Natural killer cell (primary cell): ENCODE measurements at places on chromosomes 1 and 21.

DNA sequence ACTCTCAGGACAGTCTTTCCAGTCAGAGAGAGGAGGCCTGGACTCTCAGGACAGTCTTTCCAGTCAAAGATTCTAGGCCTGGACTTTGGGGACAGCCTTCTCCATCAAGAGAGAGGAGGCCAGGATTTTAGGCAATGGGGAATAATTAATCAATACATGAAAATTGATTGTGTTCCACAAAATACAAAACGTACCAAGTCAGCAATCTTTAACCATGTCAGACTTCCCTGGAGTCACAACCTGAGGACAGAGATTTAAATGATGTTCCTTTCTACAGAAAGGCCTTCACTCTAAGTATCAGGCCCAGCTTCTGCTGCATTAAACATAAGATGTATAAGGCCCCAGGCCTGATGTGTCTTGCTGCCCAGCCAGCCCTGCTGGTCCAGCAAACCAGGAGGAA is 27.0 kb upstream of the GPR157 start:
- no peak for DNase-seq

DNA sequence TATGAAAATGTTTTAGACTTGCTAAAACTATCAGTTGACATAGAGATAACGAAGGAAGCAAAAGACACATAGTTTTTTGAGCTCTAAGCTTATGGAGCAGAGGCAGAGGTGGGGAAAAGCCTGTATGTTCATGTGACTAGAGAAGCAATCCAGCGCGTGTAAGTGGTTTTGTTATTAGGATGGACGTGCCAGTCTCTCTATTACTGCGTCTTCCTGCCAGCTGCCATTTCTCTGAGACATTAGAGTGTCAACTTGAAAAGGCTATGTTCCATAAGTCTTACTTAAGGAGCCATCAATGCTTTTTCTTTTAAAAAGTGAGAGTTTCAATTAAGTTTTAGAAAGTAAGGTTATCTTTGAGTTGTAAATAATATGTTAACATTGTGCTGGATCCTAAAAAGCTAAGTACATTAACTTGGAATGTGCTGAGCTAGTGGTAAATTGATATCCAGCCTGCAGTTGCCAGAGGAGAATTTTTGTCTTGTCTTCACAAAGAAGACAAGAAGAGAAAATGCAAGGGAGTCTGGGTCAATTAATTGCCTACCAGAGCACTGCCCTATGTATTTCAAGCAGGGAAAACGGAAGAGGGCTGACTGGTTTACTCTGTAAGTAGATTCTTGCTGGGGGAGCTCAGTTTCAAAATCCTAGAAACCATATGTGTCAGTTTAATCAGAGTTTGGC is 161.8 kb upstream of the B3GALT2 start:
- no peak for DNase-seq

DNA sequence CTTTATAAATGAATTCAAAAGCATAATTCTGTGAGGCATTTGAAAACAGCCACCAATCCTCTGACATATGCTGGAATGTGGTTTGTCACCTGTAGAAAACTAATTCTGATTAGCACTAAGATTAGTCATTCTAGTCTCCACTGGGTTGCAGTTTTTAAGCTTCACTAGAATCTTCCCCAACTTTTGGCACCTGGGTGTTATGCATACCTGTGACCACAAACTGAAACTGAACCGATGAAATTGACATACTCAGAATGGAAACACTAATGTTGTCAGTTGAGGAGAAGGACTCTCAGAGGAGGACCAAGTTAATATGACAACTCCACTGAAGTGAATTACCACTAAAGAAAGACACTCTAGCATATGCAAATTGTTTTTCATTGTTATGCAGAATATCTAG is 285.8 kb upstream of the NEGR1 start:
- DNase-seq, result no peak

- no peak for DNase-seq
Measured at GRCh38 chr21:33368124-33368523, 35.1 kb upstream of the IFNGR2 start.

- DNase-seq, result no peak
Measured at GRCh38 chr1:163928069-163928468, 606.3 kb downstream of the NUF2 start.

GRCh38 chr1:193185901-193186731 is at the start of gene B3GALT2:
Gene B3GALT2, minus strand, starts transcription at chr1:193186613. Its CDS starts 5,051 bp downstream, at chr1:193181562.
- DNase-seq, result no peak

DNA sequence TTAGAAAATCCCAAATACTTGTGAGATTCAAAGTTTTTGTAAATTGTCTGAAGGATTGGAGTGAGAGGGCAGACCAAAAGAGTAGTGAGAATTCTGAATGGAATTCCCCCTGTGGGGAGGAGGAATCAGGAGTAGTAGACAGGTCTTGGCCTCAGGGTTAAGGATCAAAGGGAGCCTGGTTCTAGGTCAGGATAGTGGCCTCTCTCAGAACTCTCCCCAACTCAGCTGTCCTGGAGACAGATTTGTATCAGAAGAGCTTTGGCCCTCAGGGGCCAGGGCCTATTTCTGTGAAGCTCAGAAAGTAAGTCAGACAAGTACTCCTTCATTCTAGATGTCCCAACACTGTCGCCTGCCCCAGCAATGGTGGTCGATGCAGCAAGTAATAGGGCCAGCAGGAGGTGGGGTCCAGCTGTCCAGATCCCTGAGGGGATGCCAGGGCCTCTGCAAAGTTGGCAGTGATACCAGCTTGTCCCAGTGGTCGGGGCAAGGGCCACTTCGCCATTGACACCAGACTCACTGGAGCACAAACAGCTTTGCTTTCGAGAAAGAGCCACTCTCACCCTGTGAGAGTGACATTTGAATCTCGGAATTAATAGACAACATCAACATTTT is 115.2 kb downstream of the SLC25A24 start:
- no peak for DNase-seq

DNA sequence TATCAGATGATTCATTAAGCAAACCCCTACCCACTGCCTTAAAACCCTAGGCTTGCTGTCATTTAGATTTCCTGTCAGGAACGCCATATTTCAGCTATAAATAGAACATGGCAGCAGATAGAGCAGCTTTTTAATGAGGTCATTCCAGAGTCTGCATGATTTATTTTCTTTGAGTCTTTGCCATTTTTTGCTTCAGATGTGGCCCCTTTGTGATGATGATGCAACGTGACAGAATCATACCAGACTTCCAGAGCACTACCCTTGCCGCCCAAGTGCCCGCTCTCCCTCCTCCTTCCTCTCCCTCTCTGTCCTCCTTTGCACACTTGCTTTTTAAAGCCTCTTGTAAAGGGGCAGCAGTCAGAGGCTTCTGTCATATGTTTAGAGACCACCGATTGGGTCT is 55.5 kb upstream of the TRIM67 start:
- no peak for DNase-seq
